ENCODE measurements at places on chromosomes 1 and 21.
A peak's percentile ranks its signal among the peaks of the same experiment; 100 is the strongest.

- no peak for DNase-seq
Observed at GRCh38 chr1:90135286-90135685, 140.4 kb downstream of the ZNF326 start.

DNA sequence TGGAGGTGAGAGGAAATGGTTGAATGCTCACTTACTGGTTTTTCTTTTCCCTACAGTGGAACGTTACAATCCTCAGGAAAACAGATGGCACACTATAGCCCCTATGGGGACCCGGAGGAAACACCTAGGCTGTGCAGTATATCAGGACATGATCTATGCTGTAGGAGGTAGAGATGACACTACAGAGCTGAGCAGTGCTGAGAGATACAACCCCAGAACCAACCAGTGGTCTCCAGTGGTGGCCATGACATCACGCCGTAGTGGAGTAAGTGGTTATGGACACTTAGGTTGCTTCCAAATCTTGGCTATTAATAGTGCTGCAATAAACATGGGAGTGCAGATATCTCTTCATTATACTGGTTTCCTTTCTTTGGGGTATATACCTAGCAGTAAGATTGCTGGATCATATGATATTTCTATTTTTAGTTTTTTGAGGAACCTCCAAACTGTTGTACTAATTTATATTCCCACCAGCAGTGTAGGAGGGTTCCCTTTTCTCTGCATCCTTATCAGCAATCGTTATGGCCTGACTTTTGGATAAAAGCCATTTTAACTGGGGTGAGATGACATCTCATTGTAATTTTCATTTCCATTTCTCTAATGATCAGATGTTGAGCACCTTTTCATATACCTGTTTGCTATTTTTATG lies 48.8 kb upstream of the DARS2 start:
- DNase-seq = no peak

DNA sequence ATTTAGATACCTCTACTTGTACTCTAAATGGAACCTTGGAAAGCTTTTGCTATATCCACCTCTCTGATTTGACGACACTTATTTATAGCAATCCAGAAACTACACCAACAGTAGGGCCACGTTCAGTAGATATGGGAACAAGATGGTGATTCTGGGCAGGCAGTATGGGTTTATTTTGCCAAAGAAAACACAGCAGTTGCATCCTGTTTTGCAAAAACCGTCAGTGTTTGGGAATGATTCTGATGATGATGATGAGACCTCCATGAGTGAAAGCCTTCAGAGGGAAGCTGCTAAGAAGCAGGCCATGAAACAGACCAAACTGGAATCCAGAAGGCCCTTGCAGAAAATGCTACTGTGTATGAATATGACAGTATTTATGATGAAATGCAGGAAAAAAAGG lies 41.5 kb upstream of the NEXN start:
- DNase-seq = no peak

GRCh38 chr1:69919922-69920273 lies 285.5 kb downstream of the LRRC40 start:
- DNase-seq = no peak

GRCh38 chr1:25450891-25451290 lies 20.2 kb downstream of the MACO1 start:
- no peak for DNase-seq

GRCh38 chr1:150560011-150560438 lies 10.8 kb downstream of the ADAMTSL4 start:
- peak; percentile 83 for DNase-seq

- no peak for DNase-seq
Observed at GRCh38 chr1:237701534-237701933, 189.2 kb downstream of the ZP4 start.

DNA sequence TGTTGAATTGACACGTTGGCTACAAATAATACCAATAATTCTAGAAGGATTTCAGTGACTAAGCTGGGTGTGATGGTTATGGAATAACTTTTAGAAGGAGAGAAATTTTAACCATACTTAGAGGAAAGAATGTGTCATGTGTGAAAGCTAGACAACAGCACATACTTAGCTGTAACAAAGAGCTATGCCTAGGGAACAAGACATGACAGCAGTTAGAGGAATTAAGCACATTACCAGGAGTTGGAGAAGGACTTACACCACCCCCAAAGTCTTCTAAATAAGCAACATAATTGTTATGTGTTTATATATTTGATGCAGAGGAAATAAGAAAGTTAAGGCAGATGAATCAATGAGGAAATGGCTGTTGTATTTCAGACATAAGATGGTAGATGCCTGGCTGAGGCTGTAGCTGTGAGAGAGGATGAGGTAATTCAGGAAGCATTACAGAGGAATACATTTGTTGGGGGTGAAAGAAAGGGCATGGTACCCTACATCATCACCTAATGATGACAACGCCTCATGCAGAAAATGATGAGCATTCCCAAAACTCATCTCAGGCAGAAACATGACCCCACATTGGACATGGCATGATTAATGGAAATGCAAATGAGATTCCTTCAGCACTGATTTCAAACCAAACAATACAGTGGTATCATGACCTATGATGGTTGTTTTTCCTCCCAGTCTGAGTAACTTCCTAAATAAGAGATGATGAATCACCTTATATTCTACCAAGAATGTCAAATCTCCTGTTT lies 211.5 kb downstream of the LHX8 start:
- no peak for DNase-seq

DNA sequence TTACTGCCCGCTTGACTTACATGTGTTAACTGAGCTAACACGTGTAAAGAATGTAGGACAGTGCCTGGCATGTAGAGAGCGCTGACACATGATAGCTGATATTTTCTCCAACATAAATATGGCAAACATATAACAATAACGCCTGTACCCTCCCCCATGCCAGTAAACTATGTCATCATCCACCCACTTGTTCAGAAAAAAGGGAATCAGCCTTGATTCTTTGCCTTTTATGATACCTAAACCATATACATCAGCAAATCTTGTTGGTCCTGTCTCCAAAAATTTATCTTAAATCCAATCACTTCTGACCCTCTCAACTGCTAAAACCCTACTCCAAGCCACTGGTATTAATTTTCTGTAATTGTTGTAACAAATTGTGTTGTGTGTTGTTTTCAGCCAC lies 1.1 kb upstream of the ZNF692 start:
- DNase-seq = no peak

GRCh38 chr1:36108314-36108713 lies 16.7 kb downstream of the COL8A2 start:
- DNase-seq = no peak

- DNase-seq = no peak
Observed at GRCh38 chr1:27380766-27381733, 2.1 kb downstream of the CD164L2 start.

GRCh38 chr1:56359056-56359455 lies 220.3 kb downstream of the PLPP3 start:
- no peak for DNase-seq

- DNase-seq = peak; percentile 22
Observed at GRCh38 chr1:66350001-66350547, 183.9 kb upstream of the SGIP1 start.

GRCh38 chr1:173208146-173208545 lies 1.0 kb upstream of the TNFSF4 start:
- no peak for DNase-seq

- no peak for DNase-seq
Observed at GRCh38 chr1:4044967-4045366, 144.9 kb upstream of the C1orf174 start.

DNA sequence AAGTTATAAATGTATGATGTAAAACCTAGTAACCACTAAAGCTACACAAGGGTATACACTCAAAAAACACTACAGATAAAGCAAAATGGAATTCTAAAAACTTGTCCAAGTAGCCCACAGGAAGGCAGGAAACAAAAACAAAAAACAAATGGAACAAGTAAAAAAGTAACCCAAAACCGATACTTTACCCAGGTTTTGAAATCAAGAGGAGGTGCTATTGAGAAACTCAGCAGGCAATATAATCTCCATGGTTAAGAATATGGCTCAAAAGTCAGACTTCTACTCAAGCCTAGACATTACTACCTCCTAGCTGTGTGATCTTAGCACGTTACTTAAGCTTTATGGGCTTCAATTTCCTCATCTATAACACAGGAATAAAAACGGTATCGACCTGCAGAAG lies 13.3 kb downstream of the RBBP5 start:
- DNase-seq = no peak

DNA sequence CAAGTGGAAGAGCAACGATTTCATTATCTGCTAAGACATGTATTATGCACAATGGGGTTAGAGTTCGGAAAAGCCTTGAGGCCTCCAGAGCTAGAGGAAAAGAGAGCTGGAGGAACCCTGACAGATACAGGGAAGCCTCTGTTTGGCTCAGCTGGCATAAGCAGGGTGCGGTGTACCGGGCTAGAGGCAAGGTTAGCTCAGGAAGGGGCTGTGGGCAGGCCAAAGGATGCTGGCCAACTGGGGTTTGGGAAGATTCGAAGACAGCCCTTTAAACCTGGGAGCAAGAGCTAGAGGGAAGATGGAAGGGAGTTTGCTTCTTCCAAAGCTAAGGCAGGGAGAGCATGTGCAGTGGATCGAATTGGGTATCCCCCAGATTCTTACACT lies 107.6 kb upstream of the TLR5 start:
- no peak for DNase-seq

DNA sequence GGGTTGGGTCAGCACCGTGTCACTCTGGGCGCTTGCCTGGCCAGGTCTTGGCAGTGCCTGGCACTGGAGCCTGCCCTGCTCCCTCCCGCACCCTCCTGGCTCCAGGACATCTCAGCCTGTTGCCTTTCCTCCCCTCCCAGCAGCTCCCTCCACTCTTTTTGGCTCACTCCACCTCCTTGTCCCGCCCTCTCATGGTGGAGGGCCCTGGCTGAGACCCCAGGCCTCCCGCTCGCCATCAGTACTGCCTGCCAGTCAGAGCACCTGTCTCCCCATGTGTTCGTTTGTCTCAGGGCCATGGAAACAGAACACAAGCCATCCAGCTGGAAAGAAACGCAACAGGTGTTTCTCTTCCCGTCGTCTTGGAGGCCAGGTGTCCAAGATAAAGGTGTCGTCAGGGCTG lies 61.0 kb downstream of the B3GALT5 start:
- DNase-seq = no peak

Measured in iPS-NIHi11 (cell line).